ENCODE measurements at places on chromosomes 2 and 18. TPM values are rescaled to one million over a fixed set of nuclear protein-coding genes. Genes with fewer than 3 reads are reported as not detected.

Gene DPP4
- total RNA-seq, result 2.0 TPM

Gene CLEC4F
- total RNA-seq, result 0.12 TPM

Gene ANO7
- total RNA-seq, result 1.2 TPM

Gene INO80D
- 10.8 TPM for total RNA-seq

DNA sequence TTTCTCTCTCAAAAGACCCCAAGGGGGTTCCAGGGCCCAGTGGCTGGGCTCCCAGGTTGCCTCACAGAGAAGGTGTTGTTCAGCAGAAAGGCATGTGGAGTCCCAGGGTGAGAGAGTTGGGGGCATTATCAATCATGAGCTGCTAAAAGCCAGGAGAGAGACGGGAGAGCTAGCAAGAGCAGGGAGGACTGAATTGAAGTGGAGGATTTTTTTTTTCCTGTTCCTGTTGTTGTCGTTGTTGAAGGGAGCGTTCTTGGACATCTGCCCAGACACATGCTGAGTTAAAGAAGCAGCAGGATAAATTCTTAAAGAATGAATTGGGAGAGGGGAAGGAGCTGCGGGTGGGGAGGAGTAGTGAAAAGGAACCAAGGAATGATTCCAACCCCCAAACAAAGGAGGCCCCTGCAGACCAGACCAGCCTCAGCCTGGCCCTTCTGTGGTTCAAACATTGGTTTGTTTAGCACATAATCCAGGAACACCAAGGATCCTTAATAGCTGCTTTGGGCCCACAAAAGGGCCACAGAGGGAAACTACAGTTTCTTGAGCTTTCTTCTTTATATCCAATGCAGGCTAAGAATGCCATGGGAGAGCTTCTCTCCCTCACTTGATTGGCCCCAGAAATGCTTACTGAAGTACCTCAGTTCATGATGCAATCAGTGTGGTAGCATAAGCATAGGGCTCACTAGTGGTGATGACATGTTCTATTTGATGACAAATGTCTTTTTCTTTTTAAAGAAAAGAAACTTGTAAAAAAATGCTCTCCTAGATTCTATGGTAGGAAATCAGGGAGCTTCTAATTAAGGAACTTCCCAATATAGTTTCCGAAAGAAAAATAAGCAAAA is 146.0 kb downstream of the SETBP1 start:
- DNase-seq, result peak; percentile 79

DNA sequence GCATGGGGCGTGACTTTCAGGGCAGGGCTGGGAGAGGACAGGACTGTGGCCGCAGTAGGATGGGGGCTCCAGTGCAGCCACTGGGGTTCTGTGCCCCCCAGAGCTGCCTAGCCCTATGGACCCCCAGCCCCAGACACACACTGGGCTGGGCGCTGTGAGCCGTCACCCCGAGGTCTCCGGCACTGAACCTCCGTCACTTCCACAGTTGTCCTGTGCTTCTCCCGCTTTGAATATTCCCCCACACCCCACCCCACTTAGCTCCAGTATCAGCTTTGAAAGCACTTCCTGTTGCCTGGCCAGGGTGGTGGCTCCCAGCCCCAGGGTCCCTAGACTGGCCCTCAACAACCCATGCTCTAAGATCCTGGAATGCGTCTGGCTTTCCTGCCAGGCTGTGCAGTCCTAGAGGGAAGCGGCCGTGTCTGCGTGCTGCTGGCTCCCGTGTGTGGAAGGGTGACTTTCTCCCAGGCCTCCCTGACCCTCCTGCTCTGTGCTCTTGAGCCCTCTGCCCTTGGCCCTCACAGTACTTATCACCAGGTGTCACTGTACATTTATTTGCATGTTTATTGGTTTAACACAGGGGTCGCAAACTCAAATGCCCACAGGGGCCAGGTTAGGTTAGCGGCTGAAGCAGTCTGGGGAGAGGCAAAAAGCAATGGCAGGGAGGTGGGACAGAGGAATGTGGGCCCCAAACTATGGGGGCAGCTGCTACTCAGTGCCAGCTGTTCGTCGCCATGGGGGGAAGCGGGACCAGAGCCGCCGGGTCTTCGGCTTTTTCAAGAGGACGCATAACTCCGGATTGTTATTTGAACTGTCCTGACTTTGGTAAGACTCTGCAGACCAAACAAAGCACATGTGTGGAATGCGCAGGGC is 9.9 kb downstream of the OBSL1 start:
- no peak for DNase-seq

GRCh38 chr2:172889768-172890430 is 154.3 kb downstream of the RAPGEF4 start:
- DNase-seq, result no peak

- no peak for DNase-seq
Measured at GRCh38 chr2:216560838-216561270, 62.2 kb downstream of the RPL37A start.

- no peak for DNase-seq
Measured at GRCh38 chr2:9914384-9915065, 37.0 kb upstream of the GRHL1 start.

DNA sequence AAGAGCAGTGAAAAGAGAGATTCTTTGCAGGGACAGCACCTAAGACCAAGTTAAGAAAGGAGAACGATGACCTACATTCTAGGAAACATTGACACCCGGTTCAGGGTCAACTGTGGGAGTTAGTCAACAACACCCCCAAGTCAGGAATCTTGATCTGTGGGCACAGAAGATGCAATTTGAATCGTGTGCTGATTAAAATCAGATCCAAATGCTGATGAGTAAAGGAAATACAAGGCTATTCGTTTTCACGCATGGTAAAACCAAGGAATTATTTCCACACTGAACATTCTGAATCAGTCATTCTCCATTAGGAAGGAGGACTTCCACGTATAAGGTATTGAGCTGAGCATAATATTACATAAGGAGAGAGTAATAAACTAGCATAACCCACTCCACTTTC is 124.2 kb downstream of the COPS8 start:
- DNase-seq, result no peak

DNA sequence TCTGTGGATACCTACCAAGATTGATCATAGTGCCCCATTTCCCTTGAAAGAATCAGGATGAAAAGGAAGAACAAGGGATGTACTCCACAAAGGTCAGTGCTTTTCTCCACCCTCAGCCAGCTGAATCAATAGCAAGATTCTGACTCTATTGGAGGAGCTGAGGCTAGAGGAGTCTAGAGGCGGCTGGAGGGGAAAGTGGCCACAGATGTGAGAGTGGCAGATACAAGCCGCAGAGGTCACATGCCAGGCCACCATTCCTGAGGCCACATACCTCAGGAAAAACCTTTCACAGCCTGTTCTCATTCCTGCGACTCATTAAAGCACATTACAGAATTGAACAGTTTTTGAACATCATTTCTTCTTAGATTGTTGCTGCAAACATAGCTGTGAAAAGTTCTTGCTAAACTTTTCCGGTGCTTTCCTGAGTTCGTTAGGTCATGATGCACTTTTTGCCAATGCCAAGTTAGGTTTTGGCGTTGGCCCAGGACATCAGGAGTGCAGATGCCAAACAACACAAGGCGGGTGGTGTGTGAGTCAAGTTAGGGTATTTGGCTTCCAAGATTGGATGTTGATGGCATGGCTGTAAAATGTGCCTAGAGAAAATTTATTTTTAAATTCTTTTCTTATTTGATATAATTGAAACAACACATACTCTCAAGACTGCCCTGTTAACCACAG is 160.7 kb upstream of the SP5 start:
- DNase-seq, result peak; percentile 65

DNA sequence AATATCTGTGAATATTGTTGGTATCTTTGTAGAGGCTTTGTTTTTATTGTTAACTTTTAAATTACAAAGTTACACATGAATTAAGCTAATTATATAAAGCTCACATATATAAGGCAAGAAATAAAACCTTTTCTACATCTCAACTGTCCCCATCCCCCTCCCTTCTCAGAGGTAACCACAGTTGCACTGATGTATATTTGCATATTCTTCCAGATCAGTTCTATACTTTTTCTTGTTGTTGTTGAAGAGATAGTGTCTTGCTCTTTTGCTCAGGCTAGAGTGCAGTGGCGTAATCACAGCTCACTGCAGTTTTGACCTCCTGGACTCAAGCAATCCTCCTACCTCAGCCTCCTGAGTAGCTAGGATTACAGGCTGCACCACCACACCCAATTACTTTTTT is 36.0 kb upstream of the CDC42EP3 start:
- no peak for DNase-seq

- no peak for DNase-seq
Measured at GRCh38 chr2:40101131-40101575, 322.1 kb upstream of the THUMPD2 start.

DNA sequence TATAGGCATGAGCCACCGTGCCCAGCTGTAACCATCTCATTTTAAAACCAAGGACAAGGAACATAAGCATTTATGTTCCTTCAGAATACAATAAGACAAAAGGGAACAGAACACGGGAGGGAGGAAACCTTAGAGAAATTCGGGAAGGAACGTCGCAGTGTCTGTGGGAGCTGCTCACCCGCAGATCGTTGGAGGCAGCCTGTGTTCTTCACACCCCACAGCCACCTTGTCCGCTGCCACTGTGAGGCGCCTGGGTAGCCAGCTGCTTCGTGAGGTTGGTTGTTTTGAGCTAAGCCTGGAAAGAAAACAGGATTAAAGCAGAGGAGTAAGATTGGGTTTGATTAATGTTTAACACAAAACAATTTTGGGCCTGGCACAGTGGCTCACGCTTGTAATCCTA is 250.0 kb downstream of the FHOD3 start:
- DNase-seq, result no peak

DNA sequence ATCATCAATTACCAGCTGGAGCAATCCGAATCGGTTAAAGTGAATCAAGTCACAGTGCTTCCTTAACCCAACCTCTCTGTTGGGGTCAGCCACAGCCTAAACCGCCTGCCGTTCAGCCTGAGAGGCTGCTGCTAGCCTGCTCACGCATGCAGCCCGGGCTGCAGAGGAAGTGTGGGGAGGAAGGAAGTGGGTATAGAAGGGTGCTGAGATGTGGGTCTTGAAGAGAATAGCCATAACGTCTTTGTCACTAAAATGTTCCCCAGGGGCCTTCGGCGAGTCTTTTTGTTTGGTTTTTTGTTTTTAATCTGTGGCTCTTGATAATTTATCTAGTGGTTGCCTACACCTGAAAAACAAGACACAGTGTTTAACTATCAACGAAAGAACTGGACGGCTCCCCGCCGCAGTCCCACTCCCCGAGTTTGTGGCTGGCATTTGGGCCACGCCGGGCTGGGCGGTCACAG is 496 bp upstream of the ITGA4 start:
- peak; percentile 61 for DNase-seq

DNA sequence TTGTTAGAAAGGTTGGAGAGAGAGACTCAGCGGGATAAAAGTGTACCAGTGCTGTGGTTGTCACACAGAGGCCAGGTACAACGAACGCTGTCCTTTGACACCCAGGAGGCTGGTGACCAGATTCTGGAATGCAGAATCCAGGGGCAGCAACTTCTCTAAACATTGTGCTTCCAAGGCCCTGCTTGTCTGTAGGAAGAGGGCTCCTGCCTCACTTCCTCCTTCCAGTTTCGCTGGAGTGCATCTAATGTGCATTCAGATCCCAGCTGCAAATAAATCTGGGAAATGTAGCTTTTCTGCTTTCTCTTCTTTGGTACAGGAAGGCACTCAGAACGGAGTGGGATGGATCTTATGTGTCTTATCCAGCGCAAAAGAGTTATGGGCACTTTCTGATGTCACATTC is 171.8 kb upstream of the ATP5MC3 start:
- DNase-seq, result no peak

GRCh38 chr2:45014016-45014702 is 4.9 kb upstream of the SIX2 start:
- peak; percentile 69 for DNase-seq

All from left cardiac atrium (tissue), 4 donors.